ENCODE measurements at places on chromosomes 7 and 10.

DNA sequence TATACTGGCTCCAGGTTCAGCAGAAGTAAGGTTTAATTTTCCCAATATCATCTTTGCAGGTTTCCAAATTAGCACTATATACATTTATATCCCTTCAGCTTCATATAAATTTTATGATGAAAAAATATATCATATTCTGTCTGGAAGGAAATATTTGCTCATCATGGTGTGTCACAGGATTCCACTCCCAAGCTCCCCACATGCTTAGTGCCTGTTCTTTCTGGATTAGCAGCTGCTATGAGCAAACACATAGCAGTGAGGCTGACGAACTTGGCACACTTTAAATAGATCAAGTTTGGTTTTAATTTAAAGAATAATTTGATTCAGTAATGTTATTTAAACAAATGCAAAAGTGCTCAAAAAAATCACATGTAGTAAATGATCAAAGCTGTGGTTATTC is 251.9 kb downstream of the AGMO start:
- DNase-seq = no peak

DNA sequence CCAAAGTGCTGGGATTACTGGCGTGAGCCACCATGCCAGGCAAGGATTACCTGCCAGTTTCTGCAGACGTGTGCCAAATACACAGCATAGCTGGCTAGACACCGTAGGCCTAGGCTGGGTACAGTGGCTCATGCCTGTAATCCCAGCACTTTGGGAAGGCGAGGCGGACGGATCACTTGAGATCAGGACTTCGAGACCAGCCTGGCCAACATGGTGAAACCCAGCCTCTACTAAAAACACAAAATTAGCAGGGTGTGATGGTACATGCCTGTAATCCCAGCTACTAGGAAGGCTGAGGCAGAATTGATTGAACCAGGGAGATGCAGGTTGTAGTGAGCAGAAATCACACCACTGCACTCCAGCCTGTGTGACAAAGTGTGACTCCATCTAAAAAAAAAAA is 868 bp downstream of the RFC2 start:
- no peak for DNase-seq

GRCh38 chr10:92076722-92077121 is 153.2 kb downstream of the BTAF1 start:
- no peak for DNase-seq

DNA sequence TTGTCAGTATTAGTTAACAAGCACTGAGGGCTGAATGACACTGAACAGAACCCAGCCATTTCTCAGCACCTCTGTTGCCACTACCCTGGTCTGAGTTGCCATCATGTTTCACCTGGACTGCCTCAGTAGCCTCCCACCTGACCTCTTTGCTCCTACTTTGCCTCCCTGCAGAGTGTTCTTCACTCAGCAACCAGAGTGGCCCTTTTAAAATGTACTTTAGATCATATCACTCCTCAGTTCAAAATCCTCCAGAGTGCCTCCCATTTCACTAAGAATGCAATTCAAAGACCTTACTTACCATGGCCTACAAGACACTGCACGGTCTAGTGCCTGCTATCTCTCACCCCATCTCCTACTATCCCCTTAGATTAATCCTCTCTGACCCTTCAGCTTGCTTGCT is 214.5 kb downstream of the AUTS2 start:
- DNase-seq = no peak
